ENCODE measurements at places on chromosomes 7 and 10.

DNA sequence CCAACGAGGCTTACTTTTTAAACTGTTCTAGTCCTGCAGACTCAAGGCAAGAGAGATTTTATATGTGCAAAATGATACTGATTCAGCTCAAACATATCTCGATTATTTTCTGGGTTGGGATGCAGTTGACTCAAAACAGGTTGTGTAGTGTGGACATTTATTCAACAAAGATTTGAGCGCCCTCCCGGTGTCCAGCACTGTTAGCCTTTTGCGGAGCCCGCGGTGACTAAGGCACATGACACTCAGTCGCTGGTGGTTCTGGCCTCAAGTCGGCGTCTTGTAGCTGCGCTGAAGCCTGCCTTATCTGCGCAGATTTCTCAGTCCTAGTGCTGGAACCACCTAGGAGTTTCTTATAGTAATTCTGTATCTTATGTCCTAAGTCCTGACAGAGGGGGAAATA is 938 bp upstream of the CADPS2 start:
- peak; percentile 92 for DNase-seq

- DNase-seq: no peak
These were observed 83.5 kb downstream of the ST7 start for GRCh38 chr7:117036836-117037235.

DNA sequence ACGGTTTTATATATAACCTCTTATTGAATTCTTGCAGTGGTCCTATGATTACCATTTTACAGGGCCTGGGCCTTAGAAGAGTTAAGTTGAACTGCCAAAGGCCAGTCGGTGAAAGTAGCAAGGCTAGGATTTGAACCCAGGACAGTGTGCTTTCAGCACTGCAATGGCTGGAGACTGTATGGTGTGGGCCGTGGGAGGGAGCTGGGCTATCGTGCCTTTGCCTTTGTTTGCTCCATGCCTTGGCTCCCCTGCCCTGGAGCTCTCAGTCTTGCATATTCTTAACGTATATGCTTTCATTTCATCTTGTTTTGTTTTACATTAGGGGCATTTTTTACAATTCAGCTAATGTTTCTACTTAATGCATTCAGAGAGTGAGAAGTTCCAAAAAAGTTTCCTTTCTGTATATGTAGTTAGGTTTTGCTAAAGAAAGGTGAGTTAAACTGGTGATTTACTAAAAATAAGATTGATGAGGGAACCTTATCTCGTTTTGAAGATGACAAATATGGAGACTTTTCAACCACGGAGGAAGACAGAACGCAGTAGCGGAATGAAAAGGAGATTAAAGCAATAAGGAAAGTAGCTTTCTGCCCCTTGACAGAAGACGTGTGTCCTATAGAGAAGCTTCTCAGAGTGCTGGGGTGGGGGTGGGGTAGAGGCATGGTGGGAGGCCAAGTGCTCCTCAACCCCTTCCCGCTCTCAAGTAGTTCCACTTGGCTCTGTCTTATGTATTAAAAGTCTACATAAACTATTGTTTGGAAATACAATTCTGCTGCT is 82.5 kb downstream of the RTKN2 start:
- no peak for DNase-seq

DNA sequence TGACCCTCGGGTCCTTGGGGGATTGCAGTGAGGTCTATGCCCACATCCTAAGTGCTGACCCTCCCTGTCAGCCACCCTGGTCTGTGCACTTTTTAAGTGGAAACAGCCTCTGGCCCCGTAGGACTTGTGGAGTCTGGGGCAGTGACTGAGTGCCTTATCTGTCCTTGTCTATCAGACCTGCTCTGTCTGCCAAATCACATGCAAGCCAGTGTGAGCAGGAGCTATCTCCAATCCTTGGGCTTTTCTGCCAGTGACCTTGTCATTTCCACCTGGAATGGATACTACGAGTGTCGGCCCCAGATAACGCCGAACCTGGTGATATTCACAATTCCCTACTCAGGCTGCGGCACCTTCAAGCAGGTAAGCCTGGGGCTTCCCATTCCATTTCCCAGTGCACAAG is 62.7 kb downstream of the C10orf120 start:
- DNase-seq: no peak

GRCh38 chr7:116227678-116228239 is 17.4 kb downstream of the TES start:
- peak; percentile 43 for DNase-seq
